ENCODE measurements at places on chromosomes 12 and 14.

GRCh38 chr12:120228291-120229070 lies 27.6 kb upstream of the RPLP0 start:
- peak; percentile 86 for DNase-seq

- no peak for DNase-seq
Observed at GRCh38 chr12:99200711-99201384, 446.7 kb upstream of the GARIN6 start.

- peak; percentile 42 for DNase-seq
Observed at GRCh38 chr12:51393676-51394545, 2.7 kb upstream of the GALNT6 start.

- no peak for DNase-seq
Observed at GRCh38 chr12:126243814-126244440, 1178.7 kb downstream of the AACS start.

DNA sequence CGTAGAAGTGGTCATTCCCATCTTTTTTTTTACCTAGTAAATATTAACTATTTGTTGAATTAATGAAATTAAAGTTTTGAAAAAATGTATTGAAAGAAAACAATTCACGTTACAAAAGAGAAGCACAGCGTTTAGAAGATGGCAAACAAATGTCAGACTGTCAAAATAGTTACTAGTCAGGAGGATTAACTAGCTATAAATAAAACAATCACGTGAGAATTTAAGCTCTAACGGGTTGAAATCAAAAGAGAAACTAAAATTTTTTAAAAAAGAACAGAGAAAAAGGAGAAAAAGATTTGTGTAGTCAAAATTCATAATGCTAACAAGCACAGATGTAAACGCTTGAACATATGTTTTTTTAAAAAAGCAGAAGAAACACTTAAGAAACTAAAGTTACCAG lies 26.4 kb downstream of the DDHD1 start:
- DNase-seq, result no peak

DNA sequence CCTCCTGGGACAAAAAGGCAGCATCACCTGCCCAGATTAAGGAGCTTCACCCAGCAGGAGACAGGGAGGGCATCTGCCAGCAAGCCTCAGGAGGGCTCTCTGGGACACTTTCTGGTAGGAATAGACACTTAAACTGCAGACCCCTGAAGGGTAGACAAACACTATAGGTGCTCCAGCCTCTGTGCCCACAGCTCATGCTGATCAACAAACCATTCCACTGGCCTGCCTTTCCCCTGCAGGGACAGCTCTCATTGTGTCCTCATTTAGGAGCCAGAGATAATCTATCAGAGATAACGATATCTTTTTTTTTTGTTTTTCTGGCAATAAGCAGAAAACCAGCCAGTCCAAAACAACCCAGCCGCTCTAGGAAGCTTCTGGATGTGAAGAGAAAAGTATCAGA lies 251.8 kb upstream of the CCDC196 start:
- DNase-seq, result no peak

DNA sequence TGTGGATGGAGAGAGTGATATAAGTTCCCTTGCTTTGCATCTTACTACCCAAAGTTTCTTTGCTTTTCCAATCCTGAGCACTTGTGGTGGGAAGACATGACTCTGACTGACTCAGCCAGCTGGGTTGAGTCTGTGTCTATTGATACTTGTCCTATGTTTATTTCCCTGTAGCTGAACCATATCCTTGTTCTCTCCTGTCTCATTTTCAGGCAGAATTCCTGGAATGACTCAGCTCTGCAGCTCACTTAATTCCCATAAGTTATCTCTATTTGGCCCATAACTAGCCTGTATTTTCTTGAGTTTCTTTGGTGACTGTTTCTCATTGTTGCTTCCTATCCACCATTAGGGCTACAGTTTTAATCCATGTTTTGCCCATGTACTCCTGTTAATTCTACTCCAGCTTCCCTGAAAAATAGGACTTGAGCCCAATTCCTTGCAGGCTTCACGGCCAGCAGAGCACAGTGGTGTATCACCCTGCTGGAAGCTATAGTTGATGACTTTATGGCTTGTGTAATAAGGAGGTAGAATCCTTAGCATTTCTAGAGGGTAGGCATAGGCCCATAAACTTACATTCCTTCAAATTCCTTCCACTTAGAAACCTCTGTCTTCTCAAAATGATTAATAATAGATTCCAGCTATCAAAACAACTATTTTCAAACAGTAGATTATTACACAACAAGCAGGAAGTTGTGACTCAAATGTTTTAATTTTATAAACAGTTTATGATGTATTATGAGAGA lies 183.1 kb downstream of the TMTC3 start:
- no peak for DNase-seq

DNA sequence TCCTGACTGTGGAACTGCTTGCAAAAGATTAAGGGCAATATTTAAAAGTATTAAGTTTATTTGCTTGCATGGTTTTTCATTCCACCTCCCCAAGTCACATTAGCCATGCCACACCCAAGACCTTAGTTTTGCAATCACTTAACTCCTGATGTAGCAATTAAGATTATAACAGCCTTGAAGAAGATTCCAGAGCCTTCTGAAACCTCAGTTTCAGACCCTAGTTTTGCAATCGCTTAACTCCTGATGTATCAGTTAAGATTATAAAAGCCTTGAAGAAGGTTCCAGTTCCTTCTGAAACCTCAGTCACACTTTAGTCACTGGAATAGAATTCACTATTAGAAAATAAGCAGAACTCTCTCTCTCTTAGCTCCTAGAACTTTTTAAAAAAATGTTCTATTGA lies 42.7 kb upstream of the DCN start:
- no peak for DNase-seq

All from activated T-cell treated with anti-CD3 and anti-CD28 coated beads for 1 hour (primary cell).